ENCODE measurements at places on chromosomes 5 and 9. TPM values are rescaled to one million over a fixed set of nuclear protein-coding genes. Genes with fewer than 3 reads are reported as not detected.

The FCN1 gene
- total RNA-seq: not detected

DNA sequence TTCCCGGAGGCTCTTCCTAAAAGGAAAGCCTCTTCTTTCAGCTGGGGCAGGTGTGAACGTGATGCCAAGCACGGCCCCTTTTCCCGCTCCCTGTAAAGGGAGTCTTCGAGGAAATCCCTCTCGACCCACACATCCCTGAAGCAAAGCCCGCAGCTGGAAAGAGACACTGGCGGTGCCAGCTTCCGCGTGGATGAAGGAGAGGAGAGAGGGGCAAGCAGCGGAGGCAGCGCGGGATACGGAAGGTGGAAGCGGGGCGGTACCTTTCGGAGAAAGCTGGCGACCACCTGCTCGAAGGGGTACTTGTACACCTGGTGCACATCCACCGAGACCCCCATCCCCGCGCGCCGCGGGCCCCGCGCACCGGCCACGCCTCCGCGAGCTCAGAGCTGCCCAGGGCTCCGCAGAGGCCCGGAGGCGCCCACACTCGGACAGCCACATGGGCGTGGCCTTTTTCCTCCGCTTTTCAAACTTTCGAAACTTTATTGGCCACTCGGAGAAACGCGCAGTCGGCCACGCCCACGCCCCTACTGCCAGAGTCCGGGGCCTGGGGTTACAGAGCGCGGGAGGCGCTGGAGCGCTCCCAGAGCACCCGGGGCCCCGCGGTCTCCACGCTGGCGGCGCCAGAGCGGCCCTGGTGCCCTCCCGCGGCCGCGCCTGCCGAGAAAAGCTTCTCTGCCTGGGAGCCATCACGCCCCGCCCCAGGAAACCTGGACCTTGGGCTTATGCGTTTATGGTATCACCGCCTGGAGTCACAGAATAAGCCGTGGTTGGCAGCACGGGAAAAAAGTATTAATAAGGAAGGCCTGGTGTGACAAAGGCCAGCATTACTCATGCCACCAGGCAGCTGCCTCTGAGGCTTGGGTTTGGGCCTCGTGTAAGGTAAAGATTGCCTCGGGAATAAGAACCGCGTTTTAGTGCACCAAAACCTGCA lies at the start of gene PRELID2:
Gene PRELID2 (minus strand): TSS at position 426 of the 931 bp plus-strand sequence. CDS start 91 bp downstream, at position 335.
- DNase-seq: peak; percentile 95

- no peak for DNase-seq
Observed at GRCh38 chr9:76561900-76562299, 102.9 kb downstream of the GCNT1 start.

DNA sequence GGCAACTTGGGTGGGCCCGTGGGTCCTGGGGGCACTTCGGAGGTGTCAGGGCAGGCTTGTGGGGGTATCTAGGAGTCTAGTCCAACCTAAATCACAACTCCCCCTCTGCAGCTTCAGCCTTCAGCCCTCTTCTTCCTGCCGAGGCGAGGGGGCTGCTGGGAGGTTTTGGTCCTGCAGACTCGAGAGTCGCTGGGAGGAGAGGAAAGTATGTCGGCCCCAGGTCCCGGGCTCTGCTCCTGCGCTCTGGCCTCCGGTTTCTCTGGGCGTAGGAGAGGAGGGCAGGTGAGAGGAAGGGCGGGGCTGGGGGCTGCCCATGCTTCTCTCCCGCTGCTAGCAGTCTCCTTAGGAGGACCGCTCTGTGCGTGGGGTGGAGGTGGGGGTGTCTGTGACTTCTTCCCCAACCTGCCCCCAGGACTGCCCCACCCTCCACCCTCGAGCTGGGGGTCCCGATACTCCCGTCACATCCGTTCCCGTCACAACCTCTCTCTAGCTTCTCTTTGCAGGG lies 139.8 kb upstream of the COL5A1 start:
- no peak for DNase-seq

GRCh38 chr9:128912270-128912853 lies 8.4 kb upstream of the PHYHD1 start:
- DNase-seq: peak; percentile 90

The FAM221B gene
- total RNA-seq: not detected

DNA sequence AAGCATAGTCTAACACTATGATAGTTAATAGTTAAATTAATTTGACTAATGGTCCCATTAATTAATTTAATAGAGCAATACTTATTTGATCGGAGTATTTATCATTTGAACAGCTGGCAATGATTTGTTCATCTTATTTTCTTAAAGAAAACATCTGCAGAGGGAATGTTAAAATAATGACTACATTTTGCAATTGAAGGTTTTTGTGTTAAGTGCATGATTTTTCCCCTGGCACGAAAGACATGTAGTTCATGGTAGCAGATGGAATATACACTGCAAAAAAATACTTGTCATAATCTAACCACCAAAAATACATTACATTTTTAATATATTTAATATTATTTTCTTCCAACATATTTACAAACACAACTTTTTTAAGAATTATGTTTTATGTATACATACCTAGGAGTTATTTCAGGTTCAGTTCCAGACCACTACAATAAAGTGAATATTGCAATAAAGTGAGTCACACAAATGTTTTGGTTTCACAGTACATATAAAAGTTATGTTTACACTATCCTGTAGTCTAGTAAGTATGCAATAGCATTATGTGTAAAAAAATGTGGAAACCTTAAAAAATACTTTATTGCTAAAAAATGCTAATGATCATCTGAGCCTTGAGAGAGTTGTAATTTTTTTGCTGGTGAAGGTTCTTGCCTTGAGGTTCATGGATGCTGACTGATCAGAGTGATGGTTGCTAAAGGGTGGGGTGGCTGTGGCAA lies 292.6 kb upstream of the DAB2 start:
- peak; percentile 63 for DNase-seq

The FOCAD gene
- total RNA-seq: 32.8 TPM

The ANKRD31 gene
- total RNA-seq: not detected

DNA sequence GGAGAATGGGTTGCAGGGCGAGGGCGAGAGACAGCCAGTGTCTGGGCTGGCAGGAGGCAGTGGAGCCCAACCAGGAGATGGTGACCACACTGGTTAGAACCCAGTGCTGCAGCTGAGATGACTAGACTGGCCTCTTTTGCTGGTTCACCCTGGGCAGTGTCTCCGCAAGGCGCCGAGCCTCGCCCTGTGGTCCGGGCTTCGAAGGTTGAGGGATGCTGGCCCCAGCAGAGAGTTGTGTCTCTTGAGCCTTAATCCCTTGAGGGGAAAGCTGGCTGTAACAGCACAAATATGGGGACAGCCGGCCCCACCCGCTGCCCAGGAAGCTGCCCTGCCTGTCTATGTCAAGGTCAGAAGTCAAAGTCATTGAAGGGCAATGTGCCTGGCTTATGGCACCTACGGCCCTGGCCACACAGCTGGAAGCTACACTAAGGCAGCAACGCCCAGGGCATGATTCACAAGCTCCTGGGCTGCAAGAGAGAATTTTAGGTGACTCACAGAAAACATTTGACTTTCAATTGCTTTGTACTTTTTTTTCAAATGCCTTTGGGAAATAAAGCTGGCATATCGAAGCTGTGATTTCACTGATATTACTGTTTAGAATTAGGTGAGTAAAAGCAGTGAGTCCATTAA lies 33.3 kb downstream of the NKX2-5 start:
- DNase-seq: peak; percentile 96

DNA sequence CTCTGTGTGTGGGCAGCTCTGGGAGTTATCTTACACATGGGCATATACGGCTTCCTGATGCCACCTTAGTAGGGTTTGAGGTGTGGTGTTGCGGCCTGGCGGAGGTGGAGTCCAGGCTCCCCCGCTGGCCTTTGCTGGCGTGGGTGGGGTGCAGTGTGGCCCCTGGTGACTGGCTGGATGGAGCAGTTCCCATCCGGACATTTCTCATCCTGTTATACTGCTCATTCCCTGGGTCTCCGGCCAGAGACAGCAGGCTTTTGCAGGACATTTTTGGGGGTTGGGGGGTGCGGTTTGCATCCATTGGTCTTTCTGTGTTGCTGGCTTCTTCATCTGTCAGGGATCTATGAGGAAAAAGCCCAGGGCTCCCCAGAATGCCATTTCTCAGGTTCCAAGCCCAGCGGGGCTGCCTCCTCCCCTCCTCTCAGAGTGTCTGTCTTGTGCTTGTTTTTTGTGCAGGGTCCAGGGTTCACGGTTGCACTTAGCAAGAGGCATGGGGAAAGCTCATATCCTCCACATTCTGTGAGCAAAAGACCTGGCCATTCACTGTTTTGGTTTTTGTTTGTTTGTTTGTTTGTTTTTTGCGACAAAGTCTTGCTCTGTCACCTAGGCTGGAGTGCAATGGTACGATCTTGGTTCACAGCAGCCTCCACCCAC lies 22.3 kb downstream of the NDUFS6 start:
- DNase-seq: no peak

- no peak for DNase-seq
Observed at GRCh38 chr5:63697811-63698210, 264.4 kb downstream of the HTR1A start.

The LECT2 gene
- total RNA-seq: not detected

- no peak for DNase-seq
Observed at GRCh38 chr9:135714242-135715055, 12.5 kb downstream of the KCNT1 start.

The HMCN2 gene
- not detected for total RNA-seq

GRCh38 chr5:103927739-103928138 lies 365.1 kb upstream of the NUDT12 start:
- no peak for DNase-seq

DNA sequence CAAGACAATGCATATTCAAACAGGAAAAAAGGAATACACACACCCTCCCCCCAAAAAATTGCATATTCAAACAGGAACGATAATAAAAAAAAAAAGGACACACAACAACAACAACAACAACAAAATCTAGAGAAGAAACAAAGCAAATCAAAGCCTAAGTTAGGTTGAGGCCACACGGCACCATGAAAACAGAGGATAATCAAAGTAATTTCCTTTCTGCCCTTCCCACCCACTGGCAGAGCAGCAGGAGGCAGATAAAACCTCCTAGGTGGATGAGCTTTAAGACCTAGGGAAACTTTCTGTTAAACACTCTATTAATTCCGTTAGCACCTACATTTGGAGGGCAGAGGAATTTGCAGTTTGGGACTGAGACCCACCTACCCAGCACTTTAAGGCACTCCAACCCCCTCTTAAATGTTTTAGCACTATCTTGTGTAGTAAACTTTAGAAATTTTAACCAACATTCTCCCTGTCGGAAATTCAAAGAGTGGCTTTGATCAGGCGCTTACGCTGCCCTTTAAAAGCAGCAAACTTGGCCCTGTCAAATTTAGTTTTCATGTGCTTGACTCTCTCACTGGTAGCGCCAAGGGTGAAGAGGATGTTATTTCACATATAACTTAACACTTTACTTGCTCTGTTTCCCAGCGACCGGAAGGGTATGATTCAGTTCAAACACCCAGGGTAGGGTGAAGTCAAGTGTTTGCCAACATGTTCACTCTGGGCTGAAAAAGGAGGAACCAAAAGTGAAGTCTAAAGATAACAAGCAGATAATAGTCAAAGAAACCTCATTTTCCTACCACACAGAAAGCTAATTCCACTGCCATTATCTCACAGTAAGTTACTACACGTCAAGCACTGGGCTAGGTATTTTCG lies 9.2 kb downstream of the ENC1 start:
- peak; percentile 35 for DNase-seq

- peak; percentile 26 for DNase-seq
Observed at GRCh38 chr5:34895641-34896419, 19.5 kb downstream of the RAD1 start.

The GALNT12 gene
- total RNA-seq: 7.8 TPM

DNA sequence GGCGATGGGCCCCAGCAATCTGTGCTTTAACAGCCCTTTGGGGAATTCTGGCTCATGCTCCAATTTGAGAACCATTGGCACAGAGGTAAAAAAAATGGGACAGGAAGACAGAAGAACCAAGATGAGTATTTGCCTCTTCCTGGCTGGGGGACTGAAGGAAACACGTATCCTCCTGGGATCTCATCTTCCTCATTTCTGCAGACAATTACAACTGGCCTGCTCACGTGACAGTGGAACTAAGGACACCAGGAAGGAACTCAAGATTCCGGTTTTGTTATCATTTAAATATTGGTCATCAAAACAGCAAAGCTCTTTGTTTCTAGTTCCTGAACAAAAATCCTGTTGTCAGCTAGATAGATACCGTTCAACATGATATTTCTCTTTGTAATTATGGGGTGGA lies 216.0 kb upstream of the DAP start:
- DNase-seq: no peak

DNA sequence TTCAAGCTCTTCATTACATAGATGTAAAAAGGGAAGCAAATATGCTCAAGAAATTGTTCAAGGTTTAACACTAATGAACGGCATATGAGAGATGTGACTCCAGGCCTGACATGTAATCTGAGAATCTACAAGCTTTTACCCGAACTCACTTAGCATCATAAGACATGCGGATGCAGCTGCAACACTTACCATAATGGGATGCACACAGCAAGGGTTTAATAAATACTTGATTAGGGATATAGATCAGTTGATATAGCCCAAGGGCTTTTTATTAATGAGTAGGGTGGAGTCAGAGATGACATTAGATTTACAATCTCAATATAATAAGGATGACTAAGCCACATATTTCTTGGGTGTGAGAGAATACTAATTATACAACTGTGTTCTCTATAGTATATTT lies 2215.5 kb downstream of the MAT2B start:
- no peak for DNase-seq

DNA sequence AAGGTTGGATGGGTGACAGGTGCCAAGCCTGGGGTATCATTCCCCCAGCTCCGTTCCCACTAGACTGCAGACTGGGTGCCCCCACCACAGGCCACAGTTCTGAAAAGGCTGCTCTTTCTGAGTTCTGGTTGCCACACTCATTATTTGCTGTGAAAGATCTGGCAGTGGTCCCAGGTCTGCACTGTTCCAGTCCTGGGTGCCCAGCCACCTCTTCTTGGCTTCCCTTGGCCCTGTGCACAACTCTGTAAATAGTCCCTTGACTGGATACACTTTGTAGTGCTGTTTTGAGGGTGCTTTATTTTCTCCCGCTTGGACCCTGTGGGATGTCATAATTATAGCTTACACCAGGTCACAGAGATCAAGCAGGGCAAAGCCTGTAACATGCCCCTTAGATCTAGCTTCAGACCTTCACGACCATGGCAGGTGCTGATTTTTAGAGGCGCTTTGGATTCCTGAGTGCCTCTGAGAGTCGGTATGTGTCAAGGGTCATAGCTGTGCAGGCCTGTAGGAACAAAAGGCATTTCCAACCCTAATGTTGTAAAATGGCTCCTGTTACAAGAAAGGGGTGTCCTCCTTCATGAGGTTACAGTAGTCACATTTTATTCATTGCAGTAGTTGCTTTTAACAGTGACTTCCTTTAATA lies 344.9 kb downstream of the ICE1 start:
- DNase-seq: no peak

The EXOSC3 gene
- 30.1 TPM for total RNA-seq

- DNase-seq: peak; percentile 66
Observed at GRCh38 chr9:111601237-111602018, 2.0 kb upstream of the PTGR1 start.

The IFNK gene
- not detected for total RNA-seq

DNA sequence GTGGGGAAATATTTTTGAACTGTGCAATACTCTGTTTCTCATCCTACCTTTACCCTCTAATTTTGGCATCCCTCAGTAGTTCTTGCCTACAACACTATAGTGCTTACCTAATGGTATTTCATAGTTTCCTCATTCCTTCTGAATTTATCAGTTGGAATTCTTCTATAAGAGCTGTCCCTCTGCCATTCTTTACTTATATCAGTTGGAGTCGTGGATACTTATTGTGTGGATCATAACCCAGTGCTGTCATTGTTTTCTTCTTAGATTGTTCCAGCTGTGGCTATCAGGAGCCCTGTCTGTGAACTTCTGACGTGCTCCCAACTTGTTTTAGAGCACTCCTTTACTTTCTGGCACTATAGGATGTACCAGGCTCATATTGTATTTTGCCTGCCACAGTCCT lies 146.1 kb upstream of the OTULINL start:
- DNase-seq: peak; percentile 56

- DNase-seq: no peak
Observed at GRCh38 chr5:35408146-35408545, 177.9 kb upstream of the PRLR start.
